ENCODE measurements at places on chromosomes 2 and 18. TPM values are rescaled to one million over a fixed set of nuclear protein-coding genes. Genes with fewer than 3 reads are reported as not detected.

- DNase-seq, result no peak
These were observed 32.4 kb downstream of the SLC35F5 start for GRCh38 chr2:113724010-113724409.

DNA sequence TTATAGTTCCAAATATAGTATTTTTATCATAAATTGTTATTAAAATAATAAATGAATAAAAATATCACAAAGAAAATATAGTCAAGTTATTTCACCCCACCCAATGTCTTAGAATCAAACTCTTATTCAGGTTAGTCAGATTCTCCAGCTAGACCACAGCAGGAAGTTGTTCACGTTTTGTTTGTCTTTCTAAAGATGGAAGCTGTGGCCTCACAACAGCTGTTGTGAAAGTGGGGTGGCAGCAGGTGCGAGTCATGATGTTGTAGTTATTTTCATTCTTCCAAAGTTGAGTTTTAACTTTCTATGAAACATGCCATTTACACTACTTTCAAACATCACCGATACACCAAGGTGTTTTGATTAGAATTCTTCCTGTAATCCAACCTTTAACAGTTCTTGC lies 272.9 kb downstream of the SLC8A1 start:
- no peak for DNase-seq

DNA sequence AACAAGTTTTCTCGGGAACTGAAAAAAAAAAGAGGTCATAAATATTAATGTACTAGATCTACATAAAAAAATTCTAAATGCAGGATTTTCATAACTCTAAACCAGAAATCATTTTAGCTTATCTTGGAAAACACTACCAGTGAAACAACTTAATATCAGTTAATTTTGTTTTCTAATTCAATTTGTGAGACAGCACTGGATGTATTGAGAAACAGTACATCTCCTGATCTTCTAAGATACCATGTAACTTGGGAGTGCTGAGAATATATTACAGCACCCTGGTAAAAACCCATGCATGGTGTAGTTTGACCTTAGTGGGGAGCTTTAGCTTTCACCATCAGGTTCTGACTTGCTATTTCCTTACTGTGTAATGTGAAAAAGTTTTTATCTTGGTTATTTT lies 129.6 kb downstream of the NRXN1 start:
- DNase-seq, result no peak

GRCh38 chr18:74714791-74715190 lies 117.1 kb downstream of the ZNF407 start:
- no peak for DNase-seq

- DNase-seq, result no peak
These were observed 19.5 kb downstream of the WIPF1 start for GRCh38 chr2:174577967-174578589.

DNA sequence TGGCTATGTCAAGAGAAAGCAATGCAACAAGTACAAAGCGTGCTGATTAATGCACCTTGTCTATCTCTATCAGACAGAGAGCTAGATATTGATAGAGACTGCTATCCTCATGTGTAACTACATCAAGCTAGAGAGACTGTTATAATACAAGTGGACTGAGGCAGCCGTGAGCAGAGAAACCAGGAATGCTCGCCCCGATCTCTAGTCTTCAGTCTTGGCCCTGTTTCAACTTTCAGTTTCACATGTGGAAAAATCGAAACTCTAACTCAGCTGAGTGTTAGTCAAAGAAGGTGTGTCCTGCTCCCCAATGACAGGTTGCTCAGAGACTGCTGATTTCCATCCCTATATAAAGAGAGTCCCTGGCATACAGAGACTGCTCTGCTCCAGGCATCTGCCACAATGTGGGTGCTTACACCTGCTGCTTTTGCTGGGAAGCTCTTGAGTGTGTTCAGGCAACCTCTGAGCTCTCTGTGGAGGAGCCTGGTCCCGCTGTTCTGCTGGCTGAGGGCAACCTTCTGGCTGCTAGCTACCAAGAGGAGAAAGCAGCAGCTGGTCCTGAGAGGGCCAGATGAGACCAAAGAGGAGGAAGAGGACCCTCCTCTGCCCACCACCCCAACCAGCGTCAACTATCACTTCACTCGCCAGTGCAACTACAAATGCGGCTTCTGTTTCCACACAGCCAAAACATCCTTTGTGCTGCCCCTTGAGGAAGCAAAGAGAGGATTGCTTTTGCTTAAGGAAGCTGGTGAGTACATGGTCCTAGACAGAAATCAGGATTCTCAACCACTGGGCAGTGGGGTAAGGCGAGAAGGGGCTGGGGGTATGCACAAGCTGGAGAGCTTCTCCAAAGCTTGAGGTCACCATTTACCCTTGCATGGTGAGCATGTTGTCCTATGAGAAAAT lies at the start of gene RSAD2:
Gene RSAD2, plus strand, starts transcription at position 376 of the 903 bp plus-strand sequence. Its CDS starts 24 bp downstream, at position 400.
- no peak for DNase-seq

The THUMPD2 gene
- polyA plus RNA-seq, result 22.4 TPM

- DNase-seq, result no peak
These were observed 240.5 kb downstream of the AGPS start for GRCh38 chr2:177633111-177633510.

The ASB18 gene
- not detected for polyA plus RNA-seq

- DNase-seq, result no peak
These were observed 114.8 kb downstream of the DDX1 start for GRCh38 chr2:15706424-15706823.

The DHRS9 gene
- polyA plus RNA-seq, result 0.83 TPM

DNA sequence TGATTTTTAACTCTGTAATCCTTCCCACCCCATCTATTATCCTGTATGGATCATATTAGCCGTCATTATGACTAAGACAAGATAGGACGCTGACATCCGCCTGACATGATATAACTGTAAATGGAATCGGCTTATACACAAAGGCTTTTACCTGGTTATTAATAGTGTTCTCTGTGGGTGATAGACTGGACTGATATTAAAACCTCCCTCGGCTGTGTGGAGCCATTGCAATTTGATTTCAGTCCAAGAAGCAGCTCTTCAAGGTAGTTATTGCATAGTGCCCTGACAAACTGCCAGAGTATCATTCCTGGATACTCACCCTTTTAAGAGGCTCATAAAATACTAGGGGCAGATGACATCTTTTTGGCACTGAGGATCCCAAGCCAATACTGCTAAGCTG lies 226.1 kb upstream of the HNRNPA3 start:
- no peak for DNase-seq

DNA sequence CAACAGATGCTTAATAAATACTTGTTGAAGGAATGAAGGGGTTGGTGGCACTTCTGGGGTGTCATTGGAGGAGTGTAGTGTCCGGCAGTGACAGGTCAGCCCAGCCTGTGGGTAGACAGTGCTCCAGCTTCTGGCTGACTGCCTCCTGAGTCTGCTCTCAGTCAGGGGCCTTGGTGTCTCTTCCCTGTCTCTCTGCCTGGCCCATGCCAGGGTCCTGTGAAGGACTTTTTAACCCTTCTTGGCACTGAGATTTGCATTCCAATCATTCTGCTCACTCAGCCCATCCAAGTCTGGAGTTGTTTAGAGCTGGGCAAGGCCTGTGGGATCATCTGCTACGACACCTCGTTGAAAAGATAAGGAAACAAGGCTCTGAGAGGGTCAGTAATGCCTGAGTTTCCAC lies 1.4 kb upstream of the KCNK3 start:
- DNase-seq, result no peak

DNA sequence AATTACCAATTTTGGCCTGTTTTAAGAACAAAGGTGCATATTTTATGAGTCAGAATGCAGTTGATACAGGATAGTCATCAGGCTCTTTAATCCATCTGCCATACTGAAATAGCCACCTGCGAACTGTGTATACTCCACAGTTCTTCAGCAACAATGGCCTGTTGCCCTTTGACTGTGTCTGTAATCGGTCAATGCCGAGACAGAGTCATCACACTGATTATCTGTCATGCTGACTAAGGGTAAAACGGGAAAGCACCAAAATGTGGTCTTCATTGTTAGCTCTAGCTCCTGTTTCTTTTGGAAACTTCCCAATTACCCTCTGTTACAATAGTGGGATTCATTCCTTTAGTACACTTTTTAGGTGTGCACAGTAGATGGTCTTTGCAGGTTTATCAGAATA lies 871.7 kb downstream of the DPP10 start:
- no peak for DNase-seq

DNA sequence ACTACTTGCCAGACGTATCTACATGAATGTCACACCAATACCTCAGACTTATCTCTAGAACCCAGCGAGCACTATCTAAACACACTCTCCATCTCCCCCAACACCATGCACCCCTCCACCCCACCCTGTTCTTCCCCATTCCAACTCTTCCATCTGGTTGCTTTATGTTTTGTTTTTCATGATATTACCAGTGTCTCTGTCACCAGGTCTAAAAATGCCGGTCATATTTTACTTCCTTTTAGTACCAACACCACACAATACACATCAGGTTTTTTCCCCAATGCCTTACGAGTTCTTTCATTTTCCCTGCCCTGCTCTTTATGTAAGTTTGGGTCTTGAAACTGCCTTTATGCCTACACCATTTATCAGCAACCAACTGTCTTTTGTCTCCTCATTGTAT lies 10.2 kb upstream of the ITGA4 start:
- DNase-seq, result no peak

The PPP1R1C gene
- polyA plus RNA-seq, result 2.0 TPM

DNA sequence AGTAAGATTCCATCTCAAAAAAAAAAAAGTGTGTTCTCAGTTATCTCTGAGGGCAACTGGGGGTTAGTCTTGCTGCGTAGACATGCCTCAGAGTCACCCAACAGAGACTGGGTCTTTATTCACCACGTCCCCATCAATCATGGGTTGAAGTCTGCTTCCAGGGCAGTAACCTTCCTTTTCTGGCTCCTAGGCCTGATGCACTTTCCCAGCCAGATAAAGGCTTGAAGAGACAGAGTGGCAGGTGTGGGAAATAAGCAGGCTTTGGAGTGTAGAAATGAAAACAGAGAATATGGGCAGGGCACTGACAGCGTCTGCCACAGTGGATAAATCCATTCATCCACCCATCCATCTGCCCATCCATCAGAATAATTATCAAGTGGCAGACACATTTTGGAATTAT lies 134.1 kb upstream of the LGALSL start:
- DNase-seq, result no peak

The HOXD4 gene
- 41.7 TPM for polyA plus RNA-seq

The HOXD1 gene
- 11.8 TPM for polyA plus RNA-seq

- DNase-seq, result no peak
These were observed 21.3 kb upstream of the ALLC start for GRCh38 chr2:3636586-3637310.

GRCh38 chr18:3286159-3286558 lies 24.2 kb downstream of the MYL12B start:
- no peak for DNase-seq

DNA sequence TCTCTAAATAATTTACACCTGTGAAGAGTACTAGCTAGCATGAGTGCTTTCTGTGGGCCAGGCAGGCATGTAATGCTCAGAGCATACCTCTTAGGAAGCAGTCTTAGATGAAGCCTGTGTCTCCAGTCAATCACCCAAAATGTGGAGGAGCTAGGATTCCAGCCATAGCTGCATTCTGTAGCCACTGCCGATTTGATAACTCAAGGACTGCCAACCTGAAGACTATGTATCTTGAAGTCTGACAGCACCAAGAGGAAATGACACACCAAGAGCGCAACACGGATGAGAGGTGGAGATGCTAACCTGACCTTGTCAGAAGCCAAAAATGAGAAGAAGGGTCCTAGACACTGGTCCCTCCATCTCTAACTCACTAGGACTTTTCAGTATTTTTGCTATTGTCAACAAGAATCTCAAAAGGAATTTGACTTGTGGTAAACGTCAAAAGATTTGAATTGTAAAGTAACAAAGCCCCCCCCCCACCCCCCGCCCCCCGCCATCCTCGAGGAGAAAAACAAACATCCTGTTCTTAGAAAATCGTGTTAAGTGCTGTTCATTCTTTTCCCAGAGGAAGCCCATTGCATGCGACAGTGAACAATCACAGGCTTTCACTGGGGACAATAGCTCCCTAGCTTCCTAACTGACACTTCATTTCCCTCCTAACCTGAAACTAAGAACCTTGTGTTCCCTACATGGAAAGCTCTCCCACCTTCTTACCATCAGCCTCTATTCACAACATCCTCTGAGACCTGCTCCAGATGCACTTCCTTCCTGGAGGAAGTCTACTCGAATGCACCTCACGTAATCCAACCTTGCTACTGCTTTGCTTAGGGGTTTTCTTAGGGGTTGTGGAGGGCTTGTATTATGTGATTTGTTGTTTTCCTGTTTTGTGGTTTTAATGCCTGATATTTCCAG lies 14.7 kb downstream of the CDC42EP3 start:
- DNase-seq, result no peak

- no peak for DNase-seq
These were observed 171.9 kb downstream of the STK39 start for GRCh38 chr2:168075446-168075845.

The FHL2 gene
- polyA plus RNA-seq, result 33.2 TPM

The DSEL gene
- polyA plus RNA-seq, result 22.5 TPM

DNA sequence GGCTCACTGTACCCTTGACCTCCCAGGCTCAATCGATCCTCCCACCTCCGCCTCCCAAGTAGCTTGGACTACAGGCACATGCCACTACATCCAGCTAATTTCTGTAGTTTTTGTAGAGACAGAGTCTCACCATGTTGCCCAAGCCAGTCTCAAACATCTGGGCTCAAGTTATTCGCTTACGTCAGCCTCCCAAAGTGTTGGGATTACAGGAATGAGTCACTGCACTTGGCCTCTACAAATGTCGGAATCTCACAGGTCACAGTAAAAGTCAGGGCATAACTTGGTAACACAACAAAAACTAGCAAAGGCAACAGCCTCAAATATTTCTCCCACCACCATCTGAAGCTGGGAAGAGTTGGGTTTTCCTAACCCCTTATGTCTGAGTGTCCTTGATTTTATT lies 25.3 kb downstream of the SCG2 start:
- no peak for DNase-seq

The LRRC30 gene
- polyA plus RNA-seq, result 0.62 TPM

GRCh38 chr2:2523461-2524347 lies 192.6 kb upstream of the MYT1L start:
- DNase-seq, result no peak

DNA sequence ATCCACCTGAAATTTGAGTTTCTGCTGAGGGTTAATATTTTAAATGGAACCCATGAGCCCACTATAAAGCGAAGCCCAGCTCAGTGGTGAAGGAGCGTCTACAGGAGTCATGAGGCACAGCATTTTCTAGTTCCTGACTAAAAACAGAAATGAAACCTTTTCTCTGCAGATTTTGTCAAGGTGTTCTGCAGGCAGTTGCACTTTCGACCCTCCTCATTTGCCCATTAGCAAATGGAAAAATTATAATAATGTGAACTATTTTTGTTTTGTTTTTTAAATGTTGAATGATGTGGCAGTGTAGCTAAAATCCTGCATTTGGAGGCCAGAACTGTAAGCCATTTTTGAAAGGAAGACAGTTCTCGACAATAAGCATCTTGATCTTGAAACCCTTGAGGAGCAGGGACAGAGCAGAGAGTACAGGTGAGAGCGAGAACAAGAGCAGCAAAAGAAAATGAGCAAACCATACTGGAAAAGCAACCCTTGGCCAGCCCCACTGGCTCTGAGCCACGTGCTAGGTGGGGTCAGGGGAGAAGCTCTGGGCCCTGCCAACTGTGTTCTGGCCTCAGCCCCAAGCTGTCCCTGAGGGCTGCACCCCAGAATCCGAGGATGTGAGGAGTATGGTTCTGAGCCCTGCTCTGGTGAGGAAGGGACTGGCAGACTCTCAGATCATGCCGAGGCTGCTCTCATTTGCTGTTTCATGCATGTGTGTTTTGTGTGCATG lies 26.4 kb upstream of the COPS8 start:
- no peak for DNase-seq

- no peak for DNase-seq
These were observed 461.3 kb upstream of the FANCL start for GRCh38 chr2:58702302-58702885.

The IL1RL2 gene
- polyA plus RNA-seq, result 1.1 TPM

GRCh38 chr2:45960057-45960863 lies 308.8 kb downstream of the PRKCE start:
- DNase-seq, result no peak

GRCh38 chr2:140481136-140481535 lies 1649.7 kb downstream of the LRP1B start:
- no peak for DNase-seq

All from right renal pelvis (tissue), 4 donors.